HFF-Myc (cell line): ENCODE measurements at places on chromosomes 6 and 20.

DNA sequence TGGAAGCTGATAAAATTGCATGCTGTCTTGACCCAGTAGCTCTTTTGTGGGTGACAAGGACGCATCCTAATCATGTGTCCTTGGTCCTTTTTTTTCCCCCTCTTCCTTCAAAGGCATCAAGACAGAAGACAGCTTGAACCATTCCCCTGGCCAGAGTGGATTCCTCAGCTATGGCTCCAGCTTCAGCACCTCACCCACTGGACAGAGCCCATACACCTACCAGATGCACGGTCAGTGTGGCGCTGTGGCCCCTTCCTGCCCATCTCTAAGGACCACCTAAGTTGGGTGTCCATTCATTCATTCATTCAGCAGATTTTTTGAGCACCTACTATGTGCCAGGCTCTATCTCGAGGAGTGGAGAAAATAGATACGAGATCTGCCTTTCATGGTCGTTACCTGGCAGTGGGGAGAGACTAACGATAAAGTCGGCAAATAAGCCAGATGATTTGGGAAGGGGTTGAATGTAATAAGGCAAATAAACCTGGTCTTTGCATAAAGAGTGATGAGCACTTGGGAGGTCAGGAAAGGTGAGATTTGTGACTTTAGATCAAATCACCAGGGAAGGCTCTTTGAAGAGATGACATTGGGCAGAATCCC lies 121.5 kb downstream of the EYA2 start:
- no peak for DNase-seq

DNA sequence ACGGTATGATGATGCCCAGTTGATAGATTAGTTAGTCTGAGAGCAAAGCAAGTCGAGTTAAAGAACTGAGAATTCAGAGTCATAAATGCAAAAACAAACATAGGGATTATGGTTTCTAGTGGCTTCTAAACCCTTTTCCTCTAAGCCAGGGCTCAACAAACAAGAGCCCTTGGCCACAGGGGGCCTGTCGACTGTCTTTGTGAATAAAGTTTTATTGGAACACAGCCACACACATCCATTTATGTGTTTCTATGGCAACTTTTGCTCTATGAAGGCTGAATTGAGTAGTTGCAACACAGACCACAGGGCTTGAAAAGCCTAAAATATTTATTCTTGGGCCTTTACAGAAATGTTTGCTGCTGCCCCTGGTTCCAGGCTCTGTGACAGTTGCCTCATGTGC lies 76.2 kb downstream of the SLC24A3 start:
- DNase-seq, result no peak

DNA sequence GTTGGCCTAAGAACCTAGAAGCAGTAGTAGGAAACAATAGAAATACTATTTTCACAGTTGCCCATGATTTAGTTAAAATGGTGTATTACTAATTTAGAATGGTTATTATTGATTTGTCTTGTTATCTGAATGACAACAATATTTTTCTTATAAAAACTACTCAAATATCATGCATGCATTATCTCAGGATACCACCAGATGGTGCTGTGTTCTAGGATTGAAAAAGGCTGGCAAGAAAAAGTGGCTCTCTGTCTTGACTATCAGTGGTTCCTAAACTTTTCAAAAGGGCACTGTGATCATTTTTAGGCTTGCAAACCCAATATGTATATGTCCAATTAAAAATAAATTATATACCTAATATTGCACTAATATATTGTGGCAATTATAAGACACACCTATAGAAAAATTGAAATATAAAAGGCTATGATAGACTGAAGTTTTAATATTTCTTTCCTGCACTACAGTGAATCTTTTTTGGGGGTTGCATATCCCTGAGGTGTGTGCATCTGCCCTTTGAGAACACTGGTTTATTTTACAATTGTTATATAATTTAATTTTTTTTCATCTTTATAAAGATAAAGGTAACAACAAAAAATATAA lies 131.7 kb upstream of the MLIP start:
- DNase-seq, result no peak

GRCh38 chr20:51494241-51495110 lies 48.0 kb downstream of the NFATC2 start:
- no peak for DNase-seq

- no peak for DNase-seq
Measured at GRCh38 chr6:37036146-37036545, 30.7 kb downstream of the FGD2 start.

GRCh38 chr6:140049251-140049650 lies 674.8 kb upstream of the CITED2 start:
- no peak for DNase-seq

GRCh38 chr6:42819803-42820511 lies 38.1 kb downstream of the BICRAL start:
- no peak for DNase-seq

GRCh38 chr6:160259143-160259425 lies 463 bp upstream of the SLC22A2 start:
- no peak for DNase-seq

- DNase-seq, result no peak
Measured at GRCh38 chr6:140708441-140708840, 1334.0 kb upstream of the CITED2 start.

- DNase-seq, result no peak
Measured at GRCh38 chr6:49299279-49299678, 163.8 kb downstream of the MMUT start.

- no peak for DNase-seq
Measured at GRCh38 chr20:18650224-18650623, 62.4 kb downstream of the DTD1 start.

GRCh38 chr20:38076548-38076947 lies 43.0 kb downstream of the RPRD1B start:
- no peak for DNase-seq

DNA sequence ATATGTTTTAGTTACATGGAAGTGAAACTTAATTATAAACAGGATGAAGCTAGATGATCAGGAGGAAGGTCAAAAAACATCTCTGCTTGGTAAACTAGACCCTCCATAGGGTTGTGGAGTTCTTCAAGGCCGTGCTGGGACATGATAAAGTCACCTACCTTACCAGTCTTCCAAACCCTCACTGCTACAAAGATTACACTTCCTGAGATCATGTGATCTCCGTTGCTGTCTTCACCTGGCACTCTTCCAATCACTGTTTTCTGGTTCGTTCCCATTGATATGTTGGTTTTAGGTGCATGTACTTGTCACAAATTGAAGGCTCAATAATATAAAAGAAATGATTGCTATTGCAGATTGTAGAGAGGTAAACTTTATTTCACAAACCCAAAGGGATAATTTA lies 161.5 kb upstream of the MAN1A1 start:
- DNase-seq, result no peak

- no peak for DNase-seq
Measured at GRCh38 chr6:9896806-9897205, 518.1 kb downstream of the TFAP2A start.

- no peak for DNase-seq
Measured at GRCh38 chr6:835476-836160, 142.7 kb upstream of the EXOC2 start.

DNA sequence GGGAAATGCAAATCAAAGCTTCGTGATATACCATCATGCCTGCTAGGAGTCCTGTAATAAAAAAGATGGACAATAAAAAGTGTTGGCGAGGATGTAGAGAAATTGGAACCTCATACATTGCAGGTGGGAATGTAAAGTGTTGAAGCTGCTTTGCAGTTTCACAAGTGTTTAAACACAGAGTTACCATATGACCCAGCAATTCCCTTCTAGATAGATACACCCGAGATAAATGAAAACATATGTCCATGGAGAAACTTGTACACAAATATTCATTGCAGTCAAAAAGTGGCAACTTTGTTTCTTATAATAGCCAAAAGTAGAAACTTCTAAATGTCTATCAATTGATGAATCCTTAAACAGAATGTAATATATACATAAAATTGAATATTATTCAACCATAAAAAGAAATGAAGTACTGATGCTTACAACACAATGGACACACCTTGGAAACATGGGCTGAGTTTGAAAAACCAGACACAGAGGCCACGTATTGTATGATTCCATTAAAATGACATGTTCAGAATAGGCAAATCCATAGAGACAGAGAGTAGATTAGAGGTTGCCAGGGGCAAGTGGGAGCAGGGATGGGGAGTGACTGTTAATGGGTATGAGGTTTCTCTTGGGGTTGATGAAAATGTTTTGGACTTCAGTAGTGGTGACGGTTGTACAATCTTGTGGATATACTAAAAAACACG lies 20.8 kb upstream of the ERVFRD-1 start:
- DNase-seq, result peak; percentile 22

DNA sequence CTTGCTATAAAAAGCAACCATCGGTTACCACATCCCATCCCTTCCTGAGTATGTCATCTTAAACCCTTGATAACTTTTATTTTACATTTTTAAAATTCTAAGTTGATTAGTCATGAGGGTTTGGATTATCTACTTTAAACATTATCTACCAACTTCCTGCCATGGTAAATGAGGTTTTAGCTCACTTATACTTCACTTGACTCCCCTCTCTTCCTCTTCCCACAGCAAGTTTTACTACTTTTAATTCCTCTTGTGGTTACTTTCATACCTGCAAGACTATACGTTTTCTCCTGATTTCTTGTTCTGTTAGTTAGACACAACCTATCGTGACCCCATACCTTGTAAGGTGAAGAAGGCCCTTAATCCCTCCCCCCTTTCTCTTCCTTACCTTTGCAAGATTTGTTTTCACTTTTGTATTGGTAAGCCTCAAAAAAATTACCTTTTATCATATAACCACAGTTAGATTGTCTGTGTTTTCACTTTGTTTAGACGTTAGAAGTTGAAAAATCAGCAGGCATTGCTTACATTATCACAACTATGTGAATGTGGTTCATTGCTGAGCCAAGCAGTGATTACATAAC lies 60.1 kb upstream of the OGFRL1 start:
- no peak for DNase-seq

DNA sequence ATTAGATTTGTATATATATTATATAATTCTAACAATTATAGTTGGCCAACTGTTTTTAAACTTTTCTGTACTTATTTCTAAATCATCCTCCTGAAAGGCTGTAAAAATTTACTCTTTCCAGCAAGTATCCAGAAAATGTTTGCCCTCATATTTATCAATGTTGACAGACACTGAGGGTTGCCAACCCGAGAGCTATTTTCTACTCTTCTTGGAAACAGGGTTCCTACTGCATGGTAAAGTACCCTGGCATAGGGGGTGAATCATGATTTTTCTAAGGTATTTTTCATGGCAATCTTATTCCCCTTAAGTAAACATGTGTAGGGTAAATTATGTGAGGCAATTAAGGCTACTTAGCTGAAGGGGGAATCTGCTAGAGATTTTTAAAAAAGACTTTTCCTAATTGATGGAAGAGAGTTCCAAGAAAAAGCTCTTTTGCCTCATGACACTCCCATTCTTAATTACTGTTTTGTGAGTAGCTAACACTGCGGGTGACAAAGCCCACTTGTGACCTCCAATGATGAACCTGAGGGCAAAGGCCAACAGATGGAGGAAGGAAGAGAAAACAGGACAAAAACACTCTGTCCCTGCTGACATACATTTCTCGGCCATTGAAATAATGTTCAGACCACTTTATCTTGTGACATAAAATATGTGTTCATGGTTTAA lies 37.9 kb downstream of the GPX5 start:
- no peak for DNase-seq

DNA sequence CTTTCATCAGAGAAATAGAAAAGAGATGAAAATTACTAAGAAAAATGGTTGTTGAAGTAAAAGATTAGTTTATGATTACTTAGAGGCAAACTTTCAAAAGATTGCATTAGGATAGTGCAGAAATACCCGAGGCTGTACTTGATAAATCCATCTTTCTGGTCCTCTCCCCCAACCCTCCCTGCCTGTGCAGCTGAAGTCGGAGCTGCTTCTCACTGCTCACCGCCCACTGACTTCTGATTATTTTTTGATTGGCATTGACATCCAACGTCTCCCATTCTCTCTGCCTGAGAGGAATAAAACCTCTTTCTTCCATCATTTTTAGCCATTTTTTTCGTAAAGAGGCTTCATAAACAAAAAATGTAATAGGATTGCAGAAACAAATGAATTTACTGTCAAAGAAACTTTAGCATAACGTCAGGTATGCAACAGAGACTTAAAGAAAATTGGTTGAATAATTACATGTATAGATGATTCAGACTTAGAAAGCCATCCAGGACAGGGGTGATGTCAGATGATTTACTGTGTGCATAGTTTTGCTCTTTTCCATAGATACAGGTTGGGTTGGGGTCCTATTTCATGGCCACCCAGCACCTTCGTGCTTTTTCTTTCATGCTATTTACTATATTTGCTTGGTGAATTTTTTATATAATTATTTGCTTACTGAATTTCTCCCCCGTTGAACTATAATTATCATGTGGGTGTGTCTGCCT lies 53.6 kb upstream of the EDN3 start:
- DNase-seq, result no peak

- DNase-seq, result no peak
Measured at GRCh38 chr20:10868299-10868698, 194.5 kb upstream of the JAG1 start.

GRCh38 chr6:7262746-7263518 lies 50.1 kb downstream of the SSR1 start:
- DNase-seq, result no peak
